Ascending aorta (tissue), 2 donors: ENCODE measurements at places on chromosomes 3 and 15.

DNA sequence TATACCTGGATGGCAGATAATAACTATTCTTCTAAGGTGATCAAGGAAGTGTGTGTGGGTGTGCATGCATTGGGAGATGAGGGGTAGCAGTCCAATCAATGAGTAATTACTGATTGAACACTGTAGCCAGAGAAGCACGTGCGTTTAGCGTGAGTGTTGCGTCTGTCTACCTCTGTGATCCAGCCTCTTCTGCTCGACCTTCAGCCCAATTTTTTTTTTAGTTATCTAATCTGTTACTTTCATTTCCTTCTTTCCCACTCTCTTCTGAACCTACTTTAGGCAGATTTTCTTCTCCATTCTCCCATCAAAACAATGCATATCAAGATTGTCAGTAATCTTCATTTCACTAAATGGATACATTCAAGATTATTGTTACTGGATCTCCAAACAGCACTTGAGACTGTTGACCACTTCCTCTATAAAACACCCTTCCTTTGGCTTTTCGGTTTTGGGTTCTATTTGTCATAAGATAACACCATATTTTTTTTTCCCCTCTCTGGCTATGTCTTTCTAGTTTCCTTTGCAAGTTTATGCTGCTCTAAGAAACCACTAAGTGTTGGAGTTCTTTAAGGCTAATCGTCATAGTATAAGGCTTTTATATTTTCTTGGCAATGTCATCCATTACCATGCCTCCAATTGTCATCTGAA lies 41.0 kb downstream of the MCTP2 start:
- no peaks in the 10 kb centered on the region for H3K4me1 ChIP-seq
- DNase-seq: no peak
- H3K36me3 ChIP-seq: no peaks in the 10 kb centered on the region
- H3K27ac ChIP-seq: no peak overlapping the region
- H3K4me3 ChIP-seq: no peak overlapping the region

GRCh38 chr15:32834156-32834555 lies 116.4 kb downstream of the GREM1 start:
- H3K27me3 ChIP-seq: no peaks in the 10 kb centered on the region
- H3K27ac ChIP-seq: no peak overlapping the region
- no peaks in the 10 kb centered on the region for H3K36me3 ChIP-seq
- H3K4me1 ChIP-seq: no peaks in the 10 kb centered on the region
- DNase-seq: no peak
- H3K4me3 ChIP-seq: no peak overlapping the region

- DNase-seq: no peak
- H3K36me3 ChIP-seq: no peaks in the 10 kb centered on the region
- H3K27me3 ChIP-seq: no peaks in the 10 kb centered on the region
Measured at GRCh38 chr3:157226173-157226847, 66.4 kb upstream of the CCNL1 start.

DNA sequence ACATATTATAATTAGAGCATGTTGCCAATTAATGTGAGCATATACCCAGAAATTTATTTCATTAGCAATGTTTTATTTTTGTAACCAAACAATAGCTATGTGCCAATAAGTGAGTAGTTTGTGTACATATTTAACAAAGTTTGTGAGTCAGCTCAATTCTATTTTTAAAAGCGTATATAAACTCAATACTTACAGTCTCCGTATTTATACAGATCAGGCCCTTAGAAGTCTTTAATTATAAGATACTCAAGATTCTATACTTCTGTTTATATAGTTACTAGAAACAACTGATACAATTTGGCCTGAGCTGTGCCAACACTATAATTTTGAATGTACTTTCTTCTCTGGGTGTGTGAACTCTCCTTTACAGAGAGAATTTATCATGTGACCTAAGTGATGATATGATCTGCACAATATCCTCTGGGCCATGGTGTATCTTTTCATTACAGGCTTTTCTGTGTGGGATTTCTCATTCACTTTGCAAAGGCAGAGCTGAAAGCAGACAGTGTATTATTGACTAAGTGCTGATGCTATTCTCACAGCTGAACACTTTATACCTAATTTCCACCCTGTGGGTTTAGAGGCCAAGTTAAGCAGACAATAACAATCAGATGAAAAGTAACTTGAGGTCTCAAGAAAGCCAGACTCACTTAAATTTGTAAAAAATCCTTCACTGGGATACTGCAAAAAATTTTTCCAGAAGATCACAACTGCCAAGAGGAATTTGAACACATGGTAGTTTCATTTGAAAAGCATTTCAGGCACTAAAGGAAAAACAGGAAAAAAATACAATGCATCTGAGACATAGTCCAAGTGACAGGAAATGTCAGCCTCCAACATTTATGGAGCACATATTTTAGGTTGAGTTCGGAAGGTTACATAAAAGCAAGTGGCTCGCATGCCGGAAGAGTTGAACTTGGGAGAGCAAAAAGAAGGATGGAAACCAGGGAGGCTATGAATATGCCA lies 277.9 kb upstream of the SEMA6D start:
- H3K4me3 ChIP-seq: no peak overlapping the region
- H3K4me1 ChIP-seq: peaks cover 2% of the 10 kb centered on the region
- H3K36me3 ChIP-seq: no peaks in the 10 kb centered on the region
- peak overlapping the region; percentile 8 for H3K27ac ChIP-seq
- no peak for DNase-seq

DNA sequence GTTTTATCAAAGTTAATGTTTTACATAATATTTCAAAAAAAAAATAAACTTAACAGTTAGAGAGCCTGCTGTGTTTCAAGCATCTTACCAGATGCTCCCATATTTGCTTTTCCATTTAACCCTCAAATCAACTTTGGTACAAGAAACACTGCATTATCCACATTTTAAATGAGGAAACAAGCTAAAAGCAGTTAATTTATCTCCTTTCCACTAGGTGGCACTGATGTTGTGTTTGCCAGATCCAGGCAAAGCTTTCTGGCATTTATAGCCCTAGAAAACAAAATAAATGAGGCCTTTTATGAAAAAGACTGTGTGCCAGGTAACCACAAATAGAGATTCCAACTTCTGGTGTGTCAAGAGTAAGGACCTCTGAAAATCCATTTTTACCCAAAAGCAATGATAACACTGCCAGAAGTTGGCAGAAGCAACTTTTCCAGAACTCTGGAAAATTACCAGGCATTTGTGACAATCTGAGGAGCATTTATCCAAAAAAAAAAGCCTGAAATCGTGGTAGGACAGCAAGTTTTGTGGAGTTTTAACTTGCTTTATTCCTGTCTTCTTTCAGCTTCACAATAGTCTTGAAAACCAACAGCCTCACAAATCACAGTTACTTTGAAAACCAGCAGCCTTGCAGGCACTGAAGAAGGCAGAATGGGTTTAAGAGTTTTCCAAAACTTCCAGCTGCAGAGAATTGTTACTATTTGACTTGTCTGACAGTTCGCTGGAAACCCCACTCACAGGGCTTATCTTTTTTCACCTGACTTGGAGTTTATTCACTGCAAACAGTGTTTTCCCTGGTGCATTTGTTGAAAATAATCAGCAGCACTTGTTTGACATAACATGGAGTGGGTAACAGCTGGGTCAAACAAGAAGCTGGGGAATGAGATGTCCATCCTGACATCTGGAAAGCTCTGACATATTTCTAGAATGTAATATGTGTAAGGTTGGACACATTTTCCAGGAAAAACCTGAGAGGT lies 9.2 kb downstream of the FAM162A start:
- H3K27ac ChIP-seq: no peak overlapping the region
- no peaks in the 10 kb centered on the region for H3K27me3 ChIP-seq
- no peaks in the 10 kb centered on the region for H3K36me3 ChIP-seq
- H3K4me1 ChIP-seq: no peaks in the 10 kb centered on the region

DNA sequence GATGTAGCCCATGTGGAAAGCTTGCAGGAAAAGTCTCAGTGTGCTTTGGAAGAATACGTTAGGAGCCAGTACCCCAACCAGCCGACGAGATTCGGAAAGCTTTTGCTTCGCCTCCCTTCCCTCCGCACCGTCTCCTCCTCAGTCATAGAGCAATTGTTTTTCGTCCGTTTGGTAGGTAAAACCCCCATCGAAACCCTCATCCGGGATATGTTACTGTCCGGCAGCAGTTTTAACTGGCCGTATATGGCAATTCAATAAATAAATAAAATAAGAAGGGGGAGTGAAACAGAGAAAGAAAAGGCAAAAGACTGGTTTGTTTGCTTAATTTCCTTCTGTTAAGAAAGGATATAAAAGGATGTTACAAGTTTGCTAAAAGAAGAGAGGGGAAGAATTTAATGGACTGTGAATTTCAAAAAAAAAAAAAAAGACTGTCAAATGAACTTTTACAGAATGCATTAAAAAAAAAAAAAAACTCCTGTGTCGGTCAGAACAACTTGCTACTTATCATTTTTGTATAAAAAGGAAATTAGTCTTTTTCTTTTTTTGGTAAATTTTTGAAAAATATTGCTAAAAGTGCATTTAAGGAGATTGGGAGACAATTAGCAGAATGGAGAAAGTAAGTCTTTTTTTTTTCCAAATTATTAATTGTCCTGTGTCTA lies 7.0 kb downstream of the NR2F2 start:
- H3K4me1 ChIP-seq: no peaks in the 10 kb centered on the region
- DNase-seq: no peak
- H3K4me3 ChIP-seq: peak overlapping the region; percentile 95
- no peaks in the 10 kb centered on the region for H3K27me3 ChIP-seq

DNA sequence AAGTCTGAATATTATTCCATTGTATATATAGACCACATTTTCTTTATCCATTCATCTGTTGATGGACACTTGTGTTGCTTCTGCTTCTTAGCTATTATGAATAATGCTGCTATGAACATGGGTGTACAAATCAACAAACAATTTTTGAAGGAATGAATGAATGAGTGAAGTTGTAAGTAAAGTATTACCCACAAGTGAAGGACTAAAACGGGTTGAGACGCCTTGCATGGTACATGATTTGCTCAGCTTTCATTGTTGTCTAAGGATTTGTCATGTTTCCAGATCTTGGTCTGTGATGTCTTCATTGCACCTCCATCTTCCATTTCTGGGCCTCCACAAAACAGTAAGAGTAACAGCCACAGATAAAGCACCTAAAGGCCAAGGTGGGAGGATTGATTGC lies 20.5 kb downstream of the IFT122 start:
- no peak for DNase-seq
- H3K27me3 ChIP-seq: no peaks in the 10 kb centered on the region
- H3K4me1 ChIP-seq: no peaks in the 10 kb centered on the region
- H3K4me3 ChIP-seq: no peak overlapping the region
- H3K36me3 ChIP-seq: peaks cover 10% of the 10 kb centered on the region

DNA sequence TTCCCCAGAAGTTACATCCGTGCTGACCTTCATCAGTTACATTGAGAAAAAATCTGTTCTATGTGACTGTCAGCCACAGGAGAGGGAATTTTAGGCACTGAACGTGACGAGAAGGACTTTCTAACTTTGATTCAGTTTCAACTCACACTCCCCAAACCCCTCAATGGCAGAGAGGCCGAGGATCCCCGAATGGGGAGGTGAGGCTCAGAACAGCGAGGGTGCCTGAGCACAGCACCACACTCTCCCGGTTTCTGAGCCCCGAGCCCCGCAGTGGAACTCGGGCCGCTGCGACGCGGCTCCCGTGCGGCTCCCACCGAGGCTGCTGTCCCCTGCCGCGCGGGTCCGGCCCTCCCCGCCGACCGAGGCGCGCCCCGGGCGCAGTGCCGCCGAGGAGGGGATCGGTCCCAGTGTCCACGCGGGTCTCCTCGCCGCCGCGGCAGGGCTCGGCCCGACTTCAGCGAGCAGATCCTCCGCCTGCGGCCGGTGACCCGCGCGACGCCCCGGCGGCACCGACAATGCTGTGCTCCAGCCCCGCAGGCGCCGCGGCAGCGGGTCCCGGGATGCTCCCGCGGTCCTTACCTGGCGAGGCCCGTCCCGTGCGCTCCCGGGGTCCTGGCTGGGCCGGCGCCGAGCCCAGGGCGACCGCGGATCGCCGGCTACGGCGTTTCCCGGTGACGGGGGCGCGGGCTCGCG lies 439 bp downstream of the CTXND1 start:
- no peaks in the 10 kb centered on the region for H3K36me3 ChIP-seq
- H3K4me1 ChIP-seq: peaks cover 4% of the 10 kb centered on the region
- peak; percentile 51 for DNase-seq
- no peak overlapping the region for H3K27ac ChIP-seq

GRCh38 chr15:80455668-80456442 lies 51.7 kb downstream of the ARNT2 start:
- peak; percentile 73 for DNase-seq
- no peak overlapping the region for H3K27ac ChIP-seq
- H3K36me3 ChIP-seq: no peaks in the 10 kb centered on the region
- H3K4me1 ChIP-seq: no peaks in the 10 kb centered on the region

- no peaks in the 10 kb centered on the region for H3K27me3 ChIP-seq
- H3K27ac ChIP-seq: no peak overlapping the region
- no peaks in the 10 kb centered on the region for H3K4me1 ChIP-seq
- no peak for DNase-seq
Measured at GRCh38 chr15:98121536-98121935, 161.0 kb downstream of the ARRDC4 start.
